Suppressor macrophage treated with lipopolysaccharide for 4 hours (primary cell): ENCODE measurements at places on chromosomes 5 and 9.

GRCh38 chr5:82561797-82562196, 283.6 kb upstream of the RPS23 start:
- DNase-seq = no peak

- DNase-seq = no peak
Measured at GRCh38 chr5:177132136-177133095, 1.2 kb upstream of the NSD1 start.

DNA sequence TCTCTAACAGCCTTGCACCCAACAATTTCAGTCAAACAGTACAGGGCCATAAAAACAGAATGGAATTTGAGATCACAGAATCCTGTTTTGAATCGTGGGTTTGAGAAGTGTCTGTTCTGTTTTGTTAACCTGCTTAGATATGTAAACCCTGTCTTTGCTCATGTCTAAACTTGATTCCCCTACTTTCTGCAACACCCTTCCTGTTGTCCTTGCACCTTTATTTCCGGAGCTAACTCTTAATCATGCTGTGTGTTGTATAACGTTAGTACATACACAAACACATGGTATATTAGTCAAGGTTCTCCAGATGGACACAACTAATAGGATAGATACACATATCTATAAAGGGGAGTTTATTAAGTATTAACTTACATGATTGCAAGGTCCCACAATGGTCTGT, 2229.2 kb upstream of the C9orf72 start:
- DNase-seq = no peak

- no peak for DNase-seq
Measured at GRCh38 chr5:31385774-31386537, 145.9 kb downstream of the DROSHA start.

DNA sequence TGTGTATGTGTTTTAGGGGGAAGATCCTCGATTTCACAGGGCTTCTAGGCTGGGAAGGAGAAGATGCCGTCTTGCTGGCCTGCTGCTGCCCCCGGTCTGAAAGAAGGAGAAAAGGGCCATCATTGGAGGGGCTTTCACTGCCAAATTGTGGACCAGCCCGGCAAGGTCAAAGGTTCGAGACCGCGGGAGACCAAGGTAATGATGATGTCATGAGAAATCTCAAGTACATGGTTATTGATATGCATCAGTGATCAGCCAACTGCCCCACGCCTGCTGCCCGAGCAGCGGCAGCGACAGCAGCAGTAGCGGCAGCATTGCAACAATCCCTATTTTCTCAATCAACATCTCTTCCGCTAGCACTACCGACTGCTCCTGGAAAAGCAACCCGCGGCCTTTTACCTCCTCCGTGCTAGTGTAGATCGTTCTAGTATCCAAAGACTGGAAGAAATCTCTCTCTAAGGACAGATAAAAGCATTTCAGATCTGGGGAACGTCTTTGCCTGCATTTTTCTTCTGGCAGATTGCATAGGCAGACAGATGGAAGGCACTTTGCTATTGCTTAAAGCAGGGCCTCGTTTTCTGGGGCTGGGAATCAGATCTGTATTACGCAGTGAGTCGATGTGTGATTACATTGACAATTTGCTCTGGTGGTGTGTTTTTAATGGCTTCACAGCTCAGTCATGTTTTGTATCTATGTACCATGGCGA, 215.3 kb downstream of the MEF2C start:
- DNase-seq = no peak

DNA sequence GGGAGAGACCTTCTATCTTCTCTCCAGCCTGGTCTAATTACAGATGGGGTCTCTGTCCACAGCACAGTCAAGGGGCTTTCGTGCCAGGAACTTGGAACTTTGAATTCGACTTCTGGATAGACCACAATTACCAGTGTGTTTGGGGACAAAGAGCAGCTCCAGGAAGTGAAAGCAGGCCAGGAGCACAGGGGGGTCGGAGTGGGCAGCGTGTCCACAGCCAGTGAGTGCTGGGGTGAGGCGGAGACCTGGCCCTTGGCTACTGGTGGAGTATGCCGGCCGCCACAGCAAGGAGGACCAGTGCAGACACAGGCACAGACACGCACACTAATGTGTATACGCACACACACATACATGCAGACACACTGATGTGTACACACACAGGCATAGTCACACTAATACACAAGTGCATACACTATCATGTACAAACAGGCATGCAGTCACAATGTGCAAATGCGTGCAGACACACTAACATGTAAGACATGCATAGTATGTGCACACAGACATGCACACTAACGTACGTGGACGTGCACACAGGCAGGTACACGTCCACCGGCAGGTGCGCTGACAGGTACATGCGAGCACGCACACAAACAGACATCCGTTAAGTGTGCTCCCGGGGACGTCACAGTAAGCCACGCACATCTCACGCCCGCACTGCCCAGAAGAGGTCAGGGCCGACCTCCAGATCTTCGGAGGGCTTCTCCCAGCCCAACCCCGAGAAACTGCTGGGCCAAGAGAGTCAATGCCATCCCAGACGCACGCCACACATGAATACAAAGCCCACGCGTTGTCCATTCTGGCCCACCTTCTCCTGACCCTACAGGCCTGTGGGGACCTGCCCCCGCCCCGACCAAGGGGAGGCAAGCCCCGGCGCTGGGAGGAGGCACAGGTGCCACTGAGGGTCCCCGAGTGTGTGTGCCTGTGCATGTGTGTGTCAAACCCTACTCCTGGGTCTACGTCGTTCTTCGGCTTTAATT, 46.5 kb downstream of the NKD2 start:
- no peak for DNase-seq

- no peak for DNase-seq
Measured at GRCh38 chr9:8856396-8857067, 1057.0 kb upstream of the DMAC1 start.

- DNase-seq = no peak
Measured at GRCh38 chr5:88304356-88304755, 35.7 kb upstream of the TMEM161B start.

DNA sequence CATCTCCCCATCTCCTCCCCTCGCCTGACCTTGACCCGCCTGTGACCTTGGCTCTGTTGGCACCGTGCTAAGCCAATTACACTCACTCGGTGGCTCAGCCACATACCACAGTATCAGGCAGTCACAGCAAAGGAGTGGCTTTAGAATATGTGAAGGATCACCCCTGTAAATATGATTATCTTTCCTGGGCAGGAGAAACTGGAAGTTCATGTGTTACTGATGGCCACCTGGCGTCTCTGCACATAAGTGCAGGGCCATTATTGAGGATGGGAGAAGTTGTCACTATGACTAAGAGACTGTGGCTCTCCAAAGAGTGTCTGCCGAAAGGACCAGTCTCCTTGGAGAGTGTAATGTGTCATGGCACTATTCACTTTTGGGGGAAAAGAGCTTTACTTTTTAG, 116.9 kb upstream of the S1PR3 start:
- no peak for DNase-seq

GRCh38 chr5:139422307-139422893, 16.9 kb downstream of the DNAJC18 start:
- peak; percentile 81 for DNase-seq

DNA sequence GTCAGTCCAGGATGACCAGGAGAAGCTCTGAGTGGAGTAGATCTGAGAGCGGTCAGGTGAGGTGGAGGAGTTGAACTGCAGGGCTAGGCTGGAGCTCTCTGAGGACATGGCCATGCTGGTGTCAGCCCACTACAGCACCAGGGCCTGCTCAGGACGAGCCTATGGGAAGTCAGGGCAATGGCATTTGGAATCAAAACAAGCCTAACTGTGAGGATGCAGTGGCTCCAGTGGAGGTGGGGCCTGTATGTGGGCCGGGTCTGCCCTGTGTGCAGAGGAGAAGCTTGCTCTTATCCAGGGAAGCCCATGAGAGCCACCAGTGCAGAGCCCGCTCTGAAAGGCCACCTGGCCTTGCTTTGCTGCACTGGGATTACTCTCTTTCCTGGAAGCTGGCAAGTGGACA, 11.1 kb downstream of the CXCL14 start:
- DNase-seq = no peak

GRCh38 chr5:101045689-101046088, 142.6 kb upstream of the ST8SIA4 start:
- DNase-seq = peak; percentile 39

- DNase-seq = no peak
Measured at GRCh38 chr9:18109675-18110074, 364.3 kb upstream of the ADAMTSL1 start.

GRCh38 chr9:18689921-18690320, 216.0 kb downstream of the ADAMTSL1 start:
- no peak for DNase-seq

GRCh38 chr9:19127871-19128500, 694 bp upstream of the PLIN2 start:
- DNase-seq = peak; percentile 39

GRCh38 chr9:82558346-82558745, 504.6 kb downstream of the RASEF start:
- DNase-seq = peak; percentile 44

GRCh38 chr5:9118852-9119251, 427.0 kb downstream of the SEMA5A start:
- no peak for DNase-seq

- no peak for DNase-seq
Measured at GRCh38 chr9:93263334-93264229, 79.6 kb downstream of the WNK2 start.

DNA sequence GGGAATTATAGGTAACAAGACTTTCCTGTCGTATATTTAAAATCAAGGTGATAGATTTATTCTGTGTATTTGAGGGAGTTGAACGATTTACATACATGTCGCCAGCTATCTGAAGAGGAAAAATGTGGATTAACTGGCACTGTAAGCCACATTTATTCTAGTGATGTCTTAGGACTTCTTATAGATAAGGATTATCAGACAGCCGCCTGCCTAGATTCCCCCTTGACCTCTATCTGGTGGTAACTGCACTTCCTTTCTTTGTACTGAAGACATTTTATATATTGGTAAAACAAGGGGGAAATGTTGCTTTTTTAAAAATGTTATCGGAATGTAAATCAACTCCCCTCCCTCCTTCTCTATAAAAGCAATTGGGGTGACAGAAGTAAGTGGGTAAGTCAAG, 39.3 kb upstream of the F2RL2 start:
- no peak for DNase-seq

DNA sequence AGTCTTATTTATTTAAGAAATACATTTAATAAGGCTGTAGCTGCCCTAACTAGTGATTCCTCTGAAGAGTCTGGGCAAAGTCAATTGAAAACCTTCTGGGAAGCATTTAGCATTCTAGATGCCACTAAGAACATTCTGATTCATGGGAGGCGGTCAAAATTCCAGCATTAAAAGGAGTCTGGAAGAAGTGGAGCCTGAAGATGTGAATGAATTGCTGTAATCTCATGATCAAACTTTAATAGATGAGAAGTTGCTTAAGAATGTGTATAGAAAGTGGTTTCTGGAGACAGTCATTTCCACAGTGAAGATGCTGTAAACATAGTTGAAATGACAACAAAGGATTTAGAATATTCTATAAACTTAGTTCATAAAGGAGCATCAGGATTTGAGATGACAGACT, 61.4 kb downstream of the WDR41 start:
- no peak for DNase-seq

DNA sequence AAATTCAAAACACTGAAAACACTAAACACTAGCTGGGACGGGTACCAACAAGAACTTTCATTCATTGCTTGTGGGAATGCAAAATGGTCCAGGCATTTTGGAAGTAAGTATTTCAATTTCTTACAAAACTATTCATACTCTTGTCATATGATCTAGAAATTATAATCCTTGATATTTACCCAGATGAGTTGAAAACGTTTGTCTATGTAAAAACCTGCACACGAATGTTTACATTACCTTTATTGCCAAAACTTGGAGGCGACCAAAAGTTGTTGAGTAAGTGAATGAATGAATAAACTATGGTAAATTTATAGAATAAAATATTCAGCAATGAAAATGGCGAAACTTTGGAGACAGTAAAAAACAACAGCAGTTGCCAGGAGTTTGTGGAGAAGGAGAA, 222.1 kb upstream of the EDIL3 start:
- DNase-seq = no peak

DNA sequence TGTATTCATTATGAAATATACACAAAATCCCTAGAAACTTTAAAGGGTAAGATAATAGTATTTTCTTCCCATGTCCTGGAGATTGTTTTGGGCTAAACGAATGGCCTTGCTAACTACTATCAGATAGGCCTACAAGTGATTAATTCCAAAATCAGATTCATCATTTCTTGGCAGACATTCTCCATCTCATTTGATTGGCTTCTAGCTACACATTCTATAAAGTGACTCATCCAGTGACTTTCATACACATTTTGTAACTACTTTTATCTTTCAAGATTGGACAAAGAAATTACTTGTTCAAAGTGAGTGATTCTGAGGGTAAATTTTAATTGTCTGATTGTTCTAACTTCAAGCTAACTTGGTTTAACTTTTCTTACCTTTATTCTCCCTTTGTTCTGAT, 93.3 kb downstream of the RAPGEF6 start:
- no peak for DNase-seq

GRCh38 chr5:135423846-135424168, 23.3 kb downstream of the DCANP1 start:
- DNase-seq = no peak

DNA sequence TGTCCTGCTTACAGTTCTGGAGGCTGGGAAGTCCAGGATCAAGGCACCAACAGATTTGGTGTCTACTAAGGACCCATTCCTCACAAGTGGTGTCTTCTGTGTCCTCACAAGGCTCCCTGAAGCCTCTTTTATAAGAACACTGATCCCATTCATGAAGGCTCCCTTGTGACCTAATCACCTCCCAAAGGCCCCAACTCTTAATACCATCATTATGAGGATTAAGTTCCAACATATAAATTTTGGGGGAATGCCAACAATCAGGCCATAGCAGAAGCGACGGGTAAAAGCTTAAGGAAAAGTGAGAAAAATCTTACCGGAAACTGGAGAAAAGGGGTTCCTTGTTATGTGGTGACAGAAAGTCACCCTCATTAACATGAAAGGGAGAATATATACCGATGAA, 11.2 kb downstream of the CTNNAL1 start:
- no peak for DNase-seq

GRCh38 chr9:20643660-20644059, 21.4 kb upstream of the MLLT3 start:
- DNase-seq = no peak

GRCh38 chr5:82911910-82912309, 165.3 kb downstream of the TMEM167A start:
- no peak for DNase-seq

DNA sequence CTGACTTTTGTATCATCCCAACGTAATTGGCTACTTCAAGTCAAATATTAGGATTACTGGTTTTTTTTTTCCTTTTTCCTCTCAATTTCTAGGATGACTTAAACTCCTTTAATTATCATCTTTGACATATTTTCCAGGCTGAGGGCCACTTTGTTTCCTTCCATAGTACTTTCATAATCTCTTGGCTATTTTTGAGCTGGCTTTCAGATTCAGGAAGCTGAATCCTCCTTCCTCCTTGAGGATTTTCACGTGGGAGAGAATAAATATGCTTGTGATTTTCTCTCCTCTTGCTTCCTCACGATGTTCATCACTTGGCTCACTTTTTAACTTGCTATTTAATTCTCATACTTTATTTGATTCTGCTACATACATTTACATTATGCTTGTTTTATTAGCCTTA, 88.1 kb downstream of the ITGA1 start:
- DNase-seq = no peak

- DNase-seq = no peak
Measured at GRCh38 chr9:125911861-125912644, 164.9 kb downstream of the PBX3 start.
